Upper lobe of right lung (tissue), 1 donor: ENCODE measurements at places on chromosomes 1 and 21. TPM values are rescaled to one million over a fixed set of nuclear protein-coding genes. Genes with fewer than 3 reads are reported as not detected.
A peak's percentile ranks its signal among the peaks of the same experiment; 100 is the strongest.

The TFF2 gene
- not detected for total RNA-seq

GRCh38 chr1:237324226-237324625 is 282.2 kb downstream of the RYR2 start:
- H3K27ac ChIP-seq, result no peak overlapping the region
- H3K27me3 ChIP-seq, result no peaks in the 10 kb centered on the region
- no peak overlapping the region for H3K4me3 ChIP-seq

- no peak for DNase-seq
- H3K27ac ChIP-seq, result no peak overlapping the region
- peaks cover 9% of the 10 kb centered on the region for H3K4me1 ChIP-seq
- no peaks in the 10 kb centered on the region for H3K36me3 ChIP-seq
- no peak overlapping the region for H3K4me3 ChIP-seq
These were observed 36.2 kb upstream of the DUSP10 start for GRCh38 chr1:221778125-221778524.

DNA sequence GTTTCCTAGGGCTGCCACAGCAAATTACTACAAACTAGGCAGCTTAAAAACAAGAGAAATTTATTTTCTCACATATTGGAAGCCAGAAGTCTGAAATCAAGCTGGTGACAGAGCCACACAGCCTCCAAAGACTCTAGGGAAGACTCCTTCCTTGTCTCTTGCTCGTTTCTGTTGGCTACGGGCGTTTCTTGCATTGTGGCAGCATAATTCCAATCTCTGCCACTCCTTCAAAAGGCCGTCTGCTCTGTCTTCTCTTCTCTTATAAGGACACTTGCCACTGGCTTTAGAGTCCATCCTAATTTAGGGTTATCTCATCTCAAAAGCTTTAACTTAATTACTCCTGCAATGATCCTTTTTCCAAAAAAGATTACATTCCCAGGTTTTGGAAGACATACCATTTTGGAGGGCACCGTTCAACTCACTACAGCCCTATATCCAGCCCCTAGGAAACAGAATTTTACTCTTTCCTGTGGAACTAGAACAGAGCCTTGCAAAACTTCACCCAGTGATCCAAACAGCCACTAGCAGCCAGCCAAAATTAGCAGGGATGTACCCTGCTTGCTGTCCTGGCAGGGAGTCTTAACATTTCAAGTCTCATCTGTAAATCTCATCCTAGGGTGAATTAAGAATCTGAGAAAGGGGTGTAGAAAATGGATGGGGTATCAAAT is 9.2 kb downstream of the STYXL2 start:
- no peaks in the 10 kb centered on the region for H3K27me3 ChIP-seq
- H3K4me1 ChIP-seq, result no peaks in the 10 kb centered on the region
- DNase-seq, result no peak
- no peak overlapping the region for H3K27ac ChIP-seq
- H3K4me3 ChIP-seq, result no peak overlapping the region
- H3K36me3 ChIP-seq, result no peaks in the 10 kb centered on the region

GRCh38 chr1:221940631-221941030 is 198.7 kb upstream of the DUSP10 start:
- no peak for DNase-seq
- no peak overlapping the region for H3K27ac ChIP-seq
- H3K36me3 ChIP-seq, result no peaks in the 10 kb centered on the region
- no peaks in the 10 kb centered on the region for H3K4me1 ChIP-seq

- no peak overlapping the region for H3K4me3 ChIP-seq
- no peaks in the 10 kb centered on the region for H3K36me3 ChIP-seq
- peak; percentile 18 for DNase-seq
- no peaks in the 10 kb centered on the region for H3K4me1 ChIP-seq
These were observed 262.5 kb downstream of the NPHP4 start for GRCh38 chr1:5729636-5730145.

- no peak overlapping the region for H3K4me3 ChIP-seq
- H3K4me1 ChIP-seq, result no peaks in the 10 kb centered on the region
- H3K36me3 ChIP-seq, result no peaks in the 10 kb centered on the region
- H3K27ac ChIP-seq, result no peak overlapping the region
- no peak for DNase-seq
- H3K27me3 ChIP-seq, result no peaks in the 10 kb centered on the region
These were observed 27.1 kb upstream of the MTF2 start for GRCh38 chr1:93051961-93052360.
